ENCODE measurements at places on chromosomes 4 and X.

DNA sequence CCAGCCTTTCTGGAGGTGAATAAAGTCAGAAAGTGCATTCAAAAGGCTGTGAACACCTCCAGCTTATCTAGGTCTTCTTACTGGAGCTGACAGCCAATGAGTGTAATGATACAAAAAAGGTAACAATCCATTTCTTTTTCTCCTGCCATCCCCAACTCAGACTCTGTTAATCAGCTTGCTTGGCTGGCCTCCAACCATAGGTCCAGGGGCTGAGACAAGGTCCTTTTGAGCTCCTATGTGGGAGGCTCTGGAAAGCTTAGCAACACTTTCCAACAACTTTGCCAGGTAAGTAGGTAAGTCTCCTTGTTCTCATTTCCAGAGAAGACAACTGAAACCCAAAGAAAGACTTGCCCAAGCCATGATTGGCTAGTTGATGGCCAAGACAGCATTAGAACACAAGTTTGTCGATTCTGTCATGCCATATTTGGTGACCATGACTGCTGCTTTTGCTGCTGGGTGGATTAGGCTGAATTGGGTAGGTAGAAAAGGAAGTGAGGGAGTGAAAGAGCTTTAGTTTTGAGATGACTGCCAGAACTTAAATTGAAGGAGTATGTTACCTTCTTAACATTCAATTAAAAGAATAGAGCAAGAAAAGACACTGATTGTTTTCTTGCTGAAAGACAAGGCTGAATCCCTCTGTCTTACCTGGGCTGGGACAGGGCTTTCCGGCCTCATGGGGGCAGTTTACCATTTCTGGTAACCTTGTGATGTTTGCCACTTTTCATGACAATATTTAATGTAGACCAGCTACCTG lies 22.8 kb downstream of the VSIG4 start:
- no peak for DNase-seq

DNA sequence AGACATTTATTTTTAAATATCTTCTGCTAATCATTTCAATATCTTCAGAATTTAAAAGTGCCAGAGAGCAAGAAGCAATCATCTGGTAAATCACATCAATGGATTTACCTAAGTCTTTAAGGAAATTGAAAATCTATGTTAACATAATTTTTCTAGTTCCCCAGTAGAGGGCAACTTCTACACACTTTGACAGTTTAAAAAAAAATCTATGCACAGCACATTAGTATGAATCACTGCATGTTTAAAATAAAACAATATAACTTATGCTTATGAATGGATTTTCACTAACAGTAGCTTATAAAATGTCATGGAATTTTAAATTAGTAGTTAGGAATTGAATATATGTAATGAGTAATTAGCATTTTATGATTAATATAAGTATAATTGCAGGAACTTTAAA lies 126.5 kb downstream of the REELD1 start:
- no peak for DNase-seq

GRCh38 chrX:11010476-11010875 lies 100.7 kb upstream of the HCCS start:
- DNase-seq = no peak

GRCh38 chr4:41933997-41934503 lies 1.2 kb upstream of the TMEM33 start:
- peak; percentile 11 for DNase-seq

DNA sequence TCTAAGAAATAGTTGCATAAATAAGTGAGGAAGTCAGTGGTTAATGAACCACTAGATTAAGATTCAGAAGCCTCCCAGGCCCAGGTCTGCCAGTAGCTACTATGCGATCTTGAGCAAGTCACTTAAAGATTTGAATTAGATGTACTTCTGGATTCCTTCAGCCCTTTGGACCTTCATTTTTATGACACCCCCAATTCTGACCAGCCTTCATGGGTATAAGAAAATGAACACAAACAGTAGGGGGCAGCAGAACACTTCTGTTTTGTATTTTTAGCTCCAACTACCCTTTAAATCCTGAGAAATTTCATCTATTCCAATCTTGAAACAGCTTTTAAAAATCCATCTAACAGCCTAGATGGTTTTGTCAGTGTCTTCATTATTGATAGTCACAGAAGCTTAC lies 19.0 kb downstream of the TMEM47 start:
- no peak for DNase-seq

GRCh38 chr4:7423391-7423790 lies 11.3 kb downstream of the PSAPL1 start:
- DNase-seq = no peak

DNA sequence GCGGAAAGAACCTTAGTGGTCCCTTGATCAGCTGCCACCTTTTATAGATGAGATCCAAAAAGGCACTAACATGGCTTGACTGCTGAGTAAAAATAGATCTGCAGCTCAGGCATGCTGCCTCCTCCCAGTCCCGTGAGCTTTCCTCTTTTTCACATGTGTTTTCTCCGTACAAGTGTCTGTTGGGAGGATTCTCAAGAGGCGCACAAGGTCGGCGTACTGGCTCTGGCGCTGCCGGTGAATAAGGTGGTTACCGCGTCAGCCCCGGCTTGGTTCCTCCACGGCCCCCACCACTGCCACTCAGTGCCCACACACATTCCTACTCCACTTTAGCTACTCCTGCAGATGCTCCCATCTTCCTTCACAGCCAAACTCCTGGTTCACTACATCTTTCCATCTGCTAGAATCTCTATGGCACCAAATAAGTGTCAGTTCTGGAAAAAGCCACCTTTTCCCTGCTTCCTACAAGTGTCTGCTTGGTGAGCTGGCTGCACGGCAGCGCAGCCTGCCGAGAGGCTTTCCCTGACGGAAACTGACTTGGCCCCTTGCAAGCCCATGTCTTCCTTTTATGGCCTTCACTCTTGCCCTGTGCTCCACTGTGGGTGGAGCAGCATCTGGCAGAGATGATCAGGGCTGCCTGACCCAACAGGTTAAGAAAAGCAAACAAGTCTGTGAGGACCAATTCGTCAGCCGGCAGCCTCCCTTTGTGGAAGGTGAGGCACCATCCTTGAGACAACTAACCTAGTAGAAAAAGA lies 99.8 kb downstream of the KLHL8 start:
- peak; percentile 38 for DNase-seq

GRCh38 chr4:129223945-129224344 lies 128.0 kb downstream of the C4orf33 start:
- DNase-seq = no peak

- no peak for DNase-seq
These were observed 233.8 kb upstream of the CPEB2 start for GRCh38 chr4:14768449-14768848.

DNA sequence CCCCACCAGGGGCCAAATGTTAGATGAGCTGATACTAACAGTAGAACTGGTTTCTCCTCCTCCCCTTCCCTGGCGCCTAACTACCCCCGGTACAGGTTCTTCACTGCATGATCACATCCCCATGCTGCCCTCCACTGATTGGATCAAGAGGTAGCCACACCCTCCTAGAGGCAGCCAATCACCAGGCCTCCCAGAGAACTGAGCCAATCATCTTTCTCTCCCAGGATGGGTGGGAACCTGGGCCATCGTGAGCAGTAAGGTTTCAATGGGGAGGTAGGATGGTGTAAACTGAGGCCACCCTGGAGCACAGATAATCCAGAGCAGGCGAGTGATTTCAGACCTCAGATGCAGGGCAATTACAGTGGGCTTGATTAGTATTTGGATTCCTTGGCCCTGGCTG lies 64.2 kb downstream of the PPP2R2C start:
- DNase-seq = no peak

DNA sequence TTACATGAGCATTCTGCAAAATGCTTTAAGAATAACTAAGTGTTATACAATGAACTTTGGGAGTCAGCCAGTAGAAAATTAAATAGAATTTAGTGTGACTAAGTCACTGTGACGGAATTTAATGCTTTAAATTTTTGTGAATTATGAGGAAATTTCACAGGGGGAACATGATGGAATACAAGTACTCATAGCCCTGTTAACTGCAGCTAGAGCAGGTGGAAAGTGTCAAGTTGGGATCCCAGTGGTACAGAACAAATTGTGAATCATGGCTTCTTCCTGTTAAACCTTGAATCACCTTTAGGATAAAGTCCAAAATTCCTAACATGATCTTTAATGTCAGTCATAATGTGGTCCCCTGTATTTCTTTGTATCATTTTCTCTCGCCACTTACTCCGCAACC lies 212.2 kb upstream of the CENPE start:
- DNase-seq = no peak

DNA sequence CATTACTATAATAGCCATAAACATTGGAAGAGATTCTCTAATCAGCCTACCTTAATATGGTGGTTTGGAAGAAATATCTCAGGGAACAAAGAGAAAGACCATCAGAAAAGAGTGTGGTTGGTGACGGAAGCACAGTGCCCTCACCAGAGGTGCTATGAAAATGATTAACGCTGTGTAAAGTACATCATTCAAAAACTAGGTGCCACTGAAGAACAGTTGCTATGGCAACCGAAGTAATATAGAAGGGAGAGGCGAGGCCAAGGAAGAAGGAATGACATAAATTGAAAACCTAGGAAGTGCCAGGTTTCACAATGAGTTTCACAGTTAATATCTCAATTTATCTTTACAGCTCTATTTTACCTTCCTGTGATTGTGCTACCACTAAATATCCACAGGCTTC lies 57.0 kb upstream of the ARSJ start:
- DNase-seq = no peak

- DNase-seq = no peak
These were observed 27.7 kb upstream of the PROM1 start for GRCh38 chr4:16111533-16111932.

DNA sequence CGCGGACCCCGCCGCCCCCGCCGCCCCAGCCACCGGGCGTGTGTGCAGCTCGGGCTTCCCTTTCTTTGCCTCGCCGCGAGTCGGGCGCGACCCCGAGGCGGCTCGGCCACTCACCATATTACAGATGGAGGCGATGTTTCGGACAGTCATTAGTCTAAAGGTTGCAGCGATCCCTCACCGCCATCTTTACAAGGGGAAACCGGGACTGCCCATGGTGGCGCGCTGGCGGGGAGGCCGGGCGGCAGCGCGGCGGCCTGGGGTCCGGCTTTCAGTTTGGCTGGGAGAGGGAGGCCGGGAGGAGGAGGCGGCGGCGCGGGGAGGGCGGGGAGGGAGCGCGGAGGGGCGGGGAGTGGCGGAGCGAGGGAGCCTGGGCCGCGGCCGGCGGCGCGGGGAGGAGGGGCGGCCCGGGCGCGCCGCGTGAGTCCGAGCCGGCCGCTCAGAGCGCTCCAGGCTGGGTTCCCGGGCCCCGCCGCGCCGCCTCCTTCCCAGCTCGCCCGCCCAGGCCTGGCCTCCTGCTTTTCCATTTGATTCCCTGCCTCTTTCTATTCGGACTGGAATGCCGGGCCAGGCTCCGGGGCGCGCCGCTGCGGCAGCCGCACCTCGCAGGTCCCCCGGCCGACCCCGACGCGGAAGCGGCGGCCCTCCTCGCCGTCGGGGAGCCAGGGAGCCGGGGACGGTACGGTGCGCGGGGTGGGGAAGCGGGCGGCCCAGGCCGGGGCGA lies at the start of gene USP46:
TSS of gene USP46 (minus strand) at position 301 of the 721 bp plus-strand sequence. CDS start at position 150, 151 bp downstream.
- no peak for DNase-seq

DNA sequence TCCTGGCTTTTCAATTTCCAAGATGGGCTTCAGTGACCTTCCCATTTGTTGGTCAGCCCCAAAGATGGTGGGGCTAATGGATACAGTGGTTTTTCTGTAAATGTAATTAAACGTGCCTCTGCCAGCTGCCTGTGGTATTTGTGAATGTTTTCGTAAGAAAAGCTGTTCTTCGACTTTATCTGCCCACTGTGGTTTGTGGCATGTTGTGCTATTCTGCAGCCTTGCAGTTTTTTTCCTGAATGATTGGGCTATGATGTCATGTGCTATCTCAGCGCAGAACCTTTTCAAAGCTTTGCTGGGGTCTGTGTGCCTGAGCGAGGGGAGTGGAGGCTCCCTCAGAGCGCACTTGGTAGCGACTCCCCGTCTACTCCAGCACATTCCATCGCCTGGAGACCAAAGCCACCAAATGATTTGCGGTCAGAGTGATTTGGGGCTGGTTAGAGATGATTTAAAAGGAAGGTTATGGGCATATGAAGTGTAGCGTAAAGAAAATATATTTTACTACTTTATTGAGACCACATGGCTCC lies 137.5 kb downstream of the PALLD start:
- DNase-seq = no peak

DNA sequence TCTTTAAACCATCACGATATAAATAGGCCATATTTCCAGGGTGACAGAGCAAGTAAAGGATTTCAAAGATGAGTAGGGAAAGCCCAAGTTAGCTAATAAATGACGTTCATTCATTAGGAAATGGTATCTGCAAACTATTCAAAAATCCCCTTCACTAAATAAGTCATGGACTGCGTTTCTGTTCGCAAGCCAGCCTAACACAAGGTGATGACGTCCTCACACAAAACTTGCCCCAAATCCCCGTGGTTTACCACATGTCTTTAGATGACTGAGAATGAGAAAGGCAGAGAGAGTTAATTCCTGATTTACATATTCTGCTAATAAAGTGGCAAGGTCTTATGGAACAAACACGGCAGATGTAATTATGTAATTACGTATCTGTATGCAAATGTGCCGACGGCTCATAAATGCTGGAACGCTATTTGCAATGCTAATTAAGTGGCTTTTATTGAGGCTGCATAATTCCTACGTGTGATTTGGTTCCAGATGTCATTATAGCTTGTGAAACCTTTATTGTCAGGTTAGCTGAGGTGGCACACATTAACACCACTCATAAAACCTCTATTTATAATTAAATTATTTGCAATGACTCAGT lies 437.7 kb upstream of the FRG1 start:
- DNase-seq = no peak

DNA sequence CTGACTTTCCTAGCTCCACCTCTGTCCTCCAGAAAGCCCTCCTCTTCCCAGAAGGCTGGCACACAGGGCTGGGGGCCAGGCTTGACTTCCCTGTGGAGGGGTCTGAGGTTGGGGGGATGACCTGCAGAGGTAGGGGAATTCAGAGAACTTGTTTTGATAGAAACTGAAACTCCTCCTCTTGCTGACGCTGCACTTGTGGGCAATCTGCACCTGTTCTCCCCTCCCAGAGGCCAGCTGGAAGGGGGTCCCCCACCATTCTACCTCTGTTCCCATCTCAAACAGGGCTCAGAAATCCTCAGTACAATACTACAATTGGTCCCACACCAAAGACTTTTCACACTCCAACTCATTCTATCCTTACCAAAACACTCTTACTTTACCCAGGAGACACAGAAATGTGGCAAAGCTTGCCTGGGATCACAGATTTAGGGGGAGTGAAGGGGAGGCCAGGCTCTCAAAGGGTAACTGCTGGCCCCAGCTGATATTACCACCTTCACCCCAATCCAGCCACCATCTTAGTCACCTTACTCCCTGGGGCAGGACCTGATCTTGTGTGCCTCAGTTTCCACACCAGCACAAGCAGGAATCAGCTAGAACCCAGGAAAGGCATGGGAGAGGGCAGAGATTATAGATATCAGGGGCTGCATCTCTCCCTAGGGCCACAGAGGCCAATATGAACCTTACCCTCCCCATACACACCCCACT lies 18.5 kb downstream of the OTUD5 start:
- DNase-seq = no peak

DNA sequence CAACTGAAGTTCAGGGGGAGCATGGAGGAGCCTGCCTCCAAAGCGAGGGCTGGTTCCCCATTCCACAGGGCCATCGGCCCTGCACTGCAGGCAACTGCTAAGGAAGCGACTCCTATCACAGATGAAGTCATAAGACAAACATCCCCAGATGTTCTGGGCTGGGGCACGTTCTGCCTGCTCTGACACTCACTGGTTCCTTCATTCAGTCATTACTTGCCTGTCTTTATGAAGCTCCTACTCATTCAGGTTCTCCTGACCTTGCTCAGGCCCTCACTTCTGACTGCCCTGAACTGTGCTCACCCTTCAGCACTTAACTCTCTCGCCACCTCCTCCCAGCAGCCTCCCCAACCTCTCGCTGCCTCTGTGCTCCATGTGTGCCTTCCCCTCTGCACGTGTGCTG lies 2.5 kb upstream of the SLC2A9 start:
- no peak for DNase-seq

Data from NCI-H2029 treated with DMSO at 0.1 percent for 48 hours (cell line).